Stimulated activated CD8-positive, alpha-beta memory T cell treated with anti-CD3 and anti-CD28 coated beads, Interleukin-7, amount 100 ng/mL, for 1 hour (primary cell): ENCODE measurements at places on chromosomes 2 and 18.

GRCh38 chr2:8457092-8457481 is 224.8 kb upstream of the ID2 start:
- no peak for DNase-seq

DNA sequence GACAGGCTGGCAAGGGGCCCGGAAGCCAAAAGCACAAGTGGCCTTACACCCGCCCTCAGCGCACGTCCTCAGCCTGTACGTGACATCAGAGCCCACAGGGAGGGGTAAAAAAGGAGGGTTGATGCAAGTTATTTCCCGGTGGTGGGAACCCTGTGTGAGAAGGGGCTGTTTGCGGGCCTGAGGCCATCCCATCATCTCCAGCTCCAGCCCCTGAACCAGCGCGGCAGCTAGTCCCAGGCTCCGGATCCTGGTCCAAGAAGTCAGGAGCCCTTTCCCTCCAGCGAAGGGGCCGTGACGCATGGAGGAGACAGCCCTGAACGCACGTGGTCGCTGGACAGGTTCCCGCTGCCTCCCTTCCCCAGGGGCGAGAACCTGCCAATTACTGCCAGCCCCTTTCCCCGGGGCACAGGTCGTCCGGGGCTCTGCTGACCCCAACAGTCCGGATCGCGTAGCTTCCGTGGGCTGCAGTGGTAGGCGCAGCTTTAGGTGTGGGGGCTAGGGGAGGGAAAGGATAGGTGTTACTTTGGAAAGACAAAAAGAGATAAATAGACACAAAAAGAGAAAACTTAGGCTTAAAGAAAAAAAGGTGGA is 1.3 kb upstream of the LRP2 start:
- DNase-seq: no peak

GRCh38 chr18:23812546-23813440 is 123.5 kb downstream of the LAMA3 start:
- DNase-seq: no peak

- no peak for DNase-seq
Measured at GRCh38 chr2:101023327-101024107, 21.4 kb downstream of the RPL31 start.

DNA sequence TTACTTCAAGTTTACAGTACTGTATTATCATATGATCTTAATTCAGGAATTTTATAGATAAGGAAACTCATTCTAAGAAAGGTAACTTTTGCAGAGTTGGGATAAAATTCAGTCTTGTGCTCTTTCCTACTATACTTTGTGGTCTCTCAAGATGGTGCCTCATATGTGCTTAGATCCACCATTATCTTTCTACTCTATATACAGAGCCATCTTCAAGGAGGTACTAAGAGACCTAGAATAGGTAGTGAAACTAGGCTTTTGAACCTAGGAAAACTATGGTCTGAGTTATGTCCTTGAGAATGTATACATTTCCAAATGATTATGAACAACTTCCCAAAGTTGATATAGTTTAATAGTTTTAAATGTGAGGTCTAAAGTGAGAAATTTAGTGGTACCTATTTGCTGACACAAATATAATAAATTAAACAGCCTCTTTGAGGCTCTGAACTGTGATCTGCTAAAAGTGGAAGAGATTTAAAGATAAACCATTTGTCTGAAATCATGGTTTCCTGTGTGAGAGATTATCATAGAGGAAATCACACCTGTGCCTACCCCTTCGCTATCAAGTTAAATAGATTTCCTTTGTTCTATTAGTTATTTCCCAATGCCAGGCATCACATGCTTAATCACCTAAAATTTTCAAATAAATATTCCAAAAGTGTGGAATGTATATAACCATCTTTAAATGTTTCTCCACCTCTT is 27.2 kb downstream of the ACAA2 start:
- DNase-seq: no peak

DNA sequence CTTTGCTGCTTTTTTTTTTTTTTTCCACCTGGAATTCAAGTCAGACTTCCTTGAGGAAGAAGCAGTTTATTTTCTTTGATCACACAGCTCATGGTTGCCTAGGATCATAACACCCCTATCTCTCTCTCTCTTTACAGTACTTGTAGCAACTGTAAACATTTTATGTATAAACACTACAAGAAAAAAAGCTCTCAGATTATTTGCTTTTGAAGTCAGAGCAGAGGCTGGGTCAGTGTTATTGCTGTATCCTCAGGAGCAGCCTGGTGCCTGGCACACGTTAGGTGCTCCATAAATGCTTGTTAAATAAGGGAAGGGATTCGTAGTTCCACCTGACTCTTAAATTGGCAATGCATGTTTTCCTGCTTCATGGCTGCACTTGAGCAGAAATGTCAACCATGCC is 221.2 kb downstream of the TGIF1 start:
- DNase-seq: no peak

GRCh38 chr2:202426751-202427150 is 50.6 kb downstream of the BMPR2 start:
- DNase-seq: no peak
